Stimulated activated CD4-positive, alpha-beta T cell treated with anti-CD3 and anti-CD28 coated beads, Interleukin-12 subunit alpha, Interleukin-12 subunit beta, amount 100 ng/mL, for 24 hours (primary cell): ENCODE measurements at places on chromosomes 7 and 10.

- no peak for DNase-seq
These were observed 4.0 kb downstream of the FZD8 start for GRCh38 chr10:35638101-35638500.

- no peak for DNase-seq
These were observed 71.9 kb downstream of the ELFN1 start for GRCh38 chr7:1741751-1742554.

- DNase-seq, result no peak
These were observed 7.2 kb downstream of the NFE2L3 start for GRCh38 chr7:26159243-26159642.

GRCh38 chr7:42952328-42952727 is 20.2 kb downstream of the MRPL32 start:
- DNase-seq, result no peak

- DNase-seq, result no peak
These were observed 1.1 kb downstream of the TET1 start for GRCh38 chr10:68560943-68561864.

DNA sequence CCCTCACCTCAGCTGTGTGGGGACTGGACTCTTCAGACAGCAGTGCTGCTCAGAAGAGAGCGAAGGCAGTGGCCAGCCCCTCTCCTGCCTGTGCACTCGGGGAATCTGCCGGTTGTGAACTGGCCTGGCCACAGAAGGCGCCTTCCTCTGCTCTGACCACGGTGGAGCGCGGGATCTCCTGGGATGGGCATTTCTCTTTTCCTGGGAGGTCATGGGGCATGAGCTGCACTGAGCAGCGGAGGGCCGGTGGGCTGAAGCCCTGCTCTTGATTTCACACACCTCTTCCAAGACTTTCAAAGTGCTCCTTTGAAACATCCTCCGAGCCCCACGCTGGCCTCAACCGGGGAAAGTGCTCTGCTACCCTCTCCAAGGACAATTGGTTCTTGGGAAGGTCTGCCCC is 125.6 kb upstream of the FAM20C start:
- no peak for DNase-seq

DNA sequence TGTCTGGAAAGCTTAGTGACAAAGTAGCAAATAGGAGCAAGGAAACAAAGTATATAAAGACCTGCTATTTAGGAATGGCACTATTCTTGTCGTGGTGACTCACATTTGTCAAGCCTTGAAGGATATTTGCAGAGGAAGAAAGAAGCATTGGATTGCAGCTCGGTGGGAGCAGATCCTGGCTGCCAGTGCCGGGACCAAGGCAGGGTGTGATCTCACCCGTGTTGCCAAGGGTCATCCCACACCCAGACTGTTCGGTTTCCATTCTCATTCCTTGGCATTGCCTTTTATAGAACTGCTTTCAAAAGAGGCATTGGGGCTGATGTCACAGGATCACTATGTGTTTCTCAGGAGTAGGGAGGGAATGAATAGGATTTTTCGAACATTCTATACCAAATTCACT is 176.2 kb downstream of the GALNT17 start:
- DNase-seq, result no peak

GRCh38 chr7:117259615-117260014 is 63.2 kb downstream of the WNT2 start:
- DNase-seq, result no peak

GRCh38 chr7:42186151-42186550 is 50.9 kb downstream of the GLI3 start:
- DNase-seq, result no peak

- no peak for DNase-seq
These were observed 20.9 kb downstream of the CD36 start for GRCh38 chr7:80659120-80660055.

GRCh38 chr10:131788386-131788785 is 112.4 kb upstream of the PPP2R2D start:
- DNase-seq, result no peak

DNA sequence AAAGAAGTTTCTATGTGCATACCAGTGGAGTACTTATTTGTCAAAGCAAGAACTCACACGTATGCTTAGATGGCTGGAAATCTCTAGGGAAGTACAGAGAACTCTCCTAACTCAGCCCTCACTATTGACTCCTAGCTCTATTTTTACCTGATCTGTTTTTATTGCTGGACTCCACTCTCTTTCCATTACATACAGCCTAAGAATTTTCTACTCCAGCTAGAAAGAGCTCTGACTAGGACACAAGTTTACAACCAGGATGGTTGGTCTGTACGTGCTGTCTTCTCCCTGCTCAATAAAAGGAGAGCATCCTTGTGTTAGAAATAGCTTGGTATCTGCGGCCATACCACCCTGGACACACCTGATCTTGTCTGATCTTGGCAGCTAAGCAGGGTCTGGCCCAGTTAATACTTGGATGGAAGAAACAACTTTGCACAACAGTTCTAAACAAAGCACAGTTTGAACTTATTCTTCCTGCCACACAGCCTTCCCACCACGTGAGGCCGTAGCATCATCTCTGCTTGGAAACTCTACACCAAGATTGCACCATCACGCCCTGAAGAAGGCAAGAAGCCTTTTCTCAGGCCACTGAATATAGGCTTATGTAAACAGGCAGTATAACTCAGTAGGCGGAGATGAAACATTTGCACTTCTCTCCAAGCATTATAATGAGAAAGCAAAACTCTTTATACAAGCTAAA is 50.7 kb downstream of the KCNMA1 start:
- DNase-seq, result no peak

- no peak for DNase-seq
These were observed 14.5 kb downstream of the ADCYAP1R1 start for GRCh38 chr7:31066516-31067130.
